ENCODE measurements at places on chromosomes 16 and 17. TPM values are rescaled to one million over a fixed set of nuclear protein-coding genes. Genes with fewer than 3 reads are reported as not detected.

MOSMO gene
- total RNA-seq: 13.1 TPM

NPIPA3 gene
- total RNA-seq: 0.86 TPM

RNF112 gene
- total RNA-seq: 0.39 TPM

KRTAP2-3 gene
- not detected for total RNA-seq

ZNF385C gene
- total RNA-seq: not detected

Data from CD4-positive, CD25-positive, alpha-beta regulatory T cell (primary cell).